CD4-positive, alpha-beta T cell treated with Interleukin-15 for 4 hours (primary cell): ENCODE measurements at places on chromosomes 16 and 17.

- no peak for DNase-seq
Measured at GRCh38 chr16:14562691-14563491, 67.2 kb downstream of the PARN start.

- DNase-seq, result no peak
Measured at GRCh38 chr16:17691899-17692176, 221.1 kb upstream of the XYLT1 start.

DNA sequence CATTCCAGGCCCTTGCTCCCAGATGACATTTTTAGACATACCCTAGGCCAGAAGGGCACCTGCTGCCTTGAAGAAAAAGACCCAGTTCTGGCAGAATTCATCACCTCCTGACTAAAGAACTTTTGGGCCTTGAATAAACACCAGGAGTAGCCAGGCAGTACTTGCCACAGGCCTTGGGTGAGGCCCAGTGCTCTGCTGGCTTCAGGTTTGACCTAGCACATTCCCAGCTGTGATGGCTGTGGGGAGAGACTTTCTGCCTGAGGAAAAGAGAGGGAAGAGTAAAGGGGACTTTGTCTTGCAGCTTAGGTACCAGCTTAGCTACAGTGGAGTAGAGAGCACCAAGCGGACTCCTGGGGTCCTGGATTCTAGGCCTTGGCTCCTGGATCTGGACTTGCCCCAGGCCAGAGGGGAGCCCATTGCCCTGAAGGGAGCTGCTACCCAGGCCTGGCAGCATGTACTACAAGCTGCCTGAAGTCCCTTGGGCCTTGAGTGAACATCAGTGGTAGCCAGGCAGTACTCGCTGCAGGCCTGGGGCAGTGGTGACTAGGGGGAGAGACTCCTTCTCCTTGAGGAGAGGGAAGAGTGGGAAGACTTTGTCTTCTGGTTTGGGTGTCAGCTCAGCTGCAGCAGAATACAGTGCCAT is 44.3 kb downstream of the ABCA8 start:
- no peak for DNase-seq

GRCh38 chr17:55988861-55989260 is 164.4 kb upstream of the ANKFN1 start:
- DNase-seq, result no peak

GRCh38 chr17:72034000-72034399 is 86.8 kb upstream of the SOX9 start:
- DNase-seq, result no peak

DNA sequence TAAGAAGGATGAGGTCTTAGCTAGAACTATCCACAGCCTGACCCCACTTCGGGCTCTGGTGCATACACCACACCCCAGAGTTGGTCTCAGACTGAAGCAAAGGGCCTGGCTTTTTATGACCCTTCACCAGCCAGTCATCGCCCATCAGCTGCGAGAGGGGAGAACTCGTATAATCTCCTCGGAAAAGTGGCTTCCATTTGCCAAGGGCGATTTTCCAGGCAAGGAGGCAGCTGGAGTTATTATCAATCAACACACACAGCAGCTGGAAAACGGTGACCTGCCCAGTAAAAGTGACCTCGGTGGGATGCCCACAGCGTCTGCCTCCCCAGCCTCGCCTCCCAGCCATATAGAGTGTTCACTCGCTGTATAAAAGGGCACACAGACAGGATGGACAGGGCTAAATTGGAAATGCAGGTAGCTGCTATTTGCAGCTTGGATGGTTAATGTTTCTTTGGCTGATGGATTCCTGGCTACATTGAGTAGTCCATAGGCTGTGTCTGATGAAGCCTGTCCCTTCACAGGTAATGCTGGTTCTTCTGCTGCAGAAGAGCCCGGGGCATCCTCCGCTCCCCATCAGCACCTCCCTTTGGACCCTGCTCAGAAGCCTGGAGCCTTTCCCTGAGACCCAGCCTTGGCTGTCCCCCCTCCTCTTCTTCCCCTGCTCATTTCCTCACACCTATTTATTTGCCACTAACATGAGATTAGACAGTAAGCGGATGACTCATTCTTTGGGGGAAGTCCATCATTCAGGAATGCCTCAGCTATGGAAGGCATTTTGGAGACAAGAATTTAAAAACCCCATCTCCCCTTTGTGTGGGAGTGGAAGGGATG is 45.7 kb downstream of the TMEM186 start:
- no peak for DNase-seq
